Motor neuron (in vitro differentiated cells): ENCODE measurements at places on chromosomes 2 and 18. TPM values are rescaled to one million over a fixed set of nuclear protein-coding genes. Genes with fewer than 3 reads are reported as not detected.
A peak's percentile ranks its signal among the peaks of the same experiment; 100 is the strongest.

GRCh38 chr2:78145997-78146722 is 624.0 kb upstream of the LRRTM4 start:
- ATAC-seq, result no peak

- no peak for ATAC-seq
These were observed 128.2 kb downstream of the AKAIN1 start for GRCh38 chr18:5068851-5069250.

GRCh38 chr18:41072946-41073345 is 882.1 kb upstream of the PIK3C3 start:
- no peak for ATAC-seq

LCT gene
- total RNA-seq, result 0.31 and 0.42 TPM in 2 replicates

- peak; percentile 37 for ATAC-seq
These were observed 47.6 kb upstream of the STON1 start for GRCh38 chr2:48482313-48482712.

MATN3 gene
- total RNA-seq, result 0.14 TPM in 1 of 2 replicates, not detected in the other

KCNS3 gene
- not detected in 2 replicates for total RNA-seq

ASB18 gene
- 0.47 and 1.1 TPM in 2 replicates for total RNA-seq

- ATAC-seq, result no peak
These were observed 1.8 kb downstream of the ABCB11 start for GRCh38 chr2:169029341-169029740.

GRCh38 chr2:119531292-119531691 is 7.0 kb upstream of the SCTR start:
- ATAC-seq, result no peak

IL36A gene
- not detected in 2 replicates for total RNA-seq

WDPCP gene
- total RNA-seq, result 11.9 and 14.1 TPM in 2 replicates

SLC14A1 gene
- 0.71 TPM in 1 of 2 replicates, not detected in the other for total RNA-seq

THSD7B gene
- total RNA-seq, result 0.36 and 0.73 TPM in 2 replicates

TANC1 gene
- 3.6 and 3.8 TPM in 2 replicates for total RNA-seq

- no peak for ATAC-seq
These were observed 158.8 kb upstream of the TTC39C start for GRCh38 chr18:23855721-23856120.

GRCh38 chr2:190533968-190534309 is 583 bp downstream of the NEMP2 start:
- ATAC-seq, result no peak

DNA sequence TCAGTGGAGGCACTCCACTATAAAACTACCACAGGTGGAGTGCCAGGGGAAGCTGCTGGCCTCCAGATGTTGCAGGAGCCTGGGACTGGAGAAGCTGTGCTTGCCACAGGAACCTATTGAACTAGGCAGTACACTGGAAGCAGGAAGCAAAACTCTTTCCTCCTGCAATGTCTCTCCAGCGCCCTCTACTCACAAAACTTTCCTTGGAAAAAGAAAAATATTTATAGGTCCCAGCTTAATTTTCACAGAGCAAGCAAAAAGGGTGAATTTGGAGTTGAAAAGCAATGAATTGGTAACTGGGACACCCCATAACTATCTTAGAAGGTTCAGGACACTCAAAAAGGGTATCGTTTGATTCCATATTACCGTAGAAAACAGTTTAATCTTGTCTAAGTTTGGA is 33.2 kb upstream of the REEP1 start:
- ATAC-seq, result no peak

PIEZO2 gene
- total RNA-seq, result 2.4 and 2.5 TPM in 2 replicates

GRCh38 chr2:229081411-229081810 is 189.7 kb downstream of the PID1 start:
- ATAC-seq, result no peak

DNA sequence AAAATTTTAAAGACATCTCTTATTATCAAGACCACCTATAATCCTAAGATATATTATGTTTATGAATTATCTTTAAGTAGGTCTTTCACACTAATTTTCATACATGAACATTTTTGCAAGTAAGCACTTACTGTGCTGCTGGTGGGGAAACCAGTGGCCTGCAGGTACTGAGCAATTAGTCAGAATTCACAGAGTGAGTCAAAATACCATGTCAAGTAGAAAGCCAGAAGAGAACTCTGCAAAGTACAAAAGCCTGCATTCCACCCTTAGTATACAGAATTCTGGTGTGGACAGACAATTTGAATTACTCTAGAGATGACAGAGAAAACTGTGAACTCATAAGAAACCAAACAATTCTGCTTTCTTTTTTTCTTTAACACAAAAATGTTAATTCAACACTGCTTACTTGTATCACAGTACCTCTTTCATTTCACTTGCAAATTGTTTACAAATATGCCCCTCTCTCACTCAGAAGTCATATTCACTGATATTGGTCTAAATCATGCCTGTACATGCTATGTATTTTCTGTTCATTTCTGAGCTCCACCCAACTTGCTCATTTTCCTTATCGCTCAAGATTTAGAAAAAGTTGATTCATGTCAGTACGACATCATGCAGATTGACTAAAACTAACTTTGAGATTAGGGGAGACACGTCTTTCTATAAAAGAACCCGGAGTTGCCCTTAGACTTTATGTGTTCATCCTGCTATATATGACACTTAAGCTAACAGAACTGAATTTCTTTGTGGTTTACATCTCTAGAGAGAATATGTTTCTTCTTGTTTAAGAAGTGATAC is 182.9 kb downstream of the IKZF2 start:
- no peak for ATAC-seq

DNA sequence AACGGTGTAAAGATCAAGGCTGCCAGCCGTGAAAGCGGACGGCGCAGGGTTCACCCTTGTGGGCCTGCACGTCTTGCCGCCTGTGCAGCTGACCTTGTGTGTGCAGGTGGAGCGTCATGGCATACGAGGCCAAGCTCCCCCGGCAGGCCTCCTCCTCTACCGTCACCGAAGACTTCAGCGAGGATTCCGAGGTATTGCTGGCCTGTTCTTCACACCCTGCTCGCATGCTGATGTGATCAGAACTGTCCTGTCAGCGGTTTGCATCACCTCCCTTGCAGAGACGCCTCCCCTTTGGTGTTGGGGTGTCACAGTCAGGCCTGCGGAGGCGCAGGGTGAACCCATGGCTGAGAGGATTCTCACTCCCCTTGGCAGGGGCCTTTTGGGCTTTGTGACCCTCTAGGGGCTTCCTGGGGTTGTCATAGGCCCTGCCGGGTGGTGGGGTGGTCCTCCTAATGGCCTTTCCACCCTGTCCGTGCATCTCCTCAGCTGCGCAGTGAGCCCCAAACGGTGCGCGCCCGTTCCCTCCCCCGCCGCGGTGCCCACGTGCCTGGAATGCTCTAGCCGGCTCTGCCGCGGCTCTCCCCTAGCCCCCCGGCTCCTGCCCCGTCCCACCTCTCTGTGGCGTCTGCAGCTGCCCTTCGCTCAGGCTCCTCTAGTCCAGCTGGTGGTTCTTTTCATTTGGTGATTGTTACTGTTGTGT is 92.5 kb downstream of the DGKD start:
- no peak for ATAC-seq

DNA sequence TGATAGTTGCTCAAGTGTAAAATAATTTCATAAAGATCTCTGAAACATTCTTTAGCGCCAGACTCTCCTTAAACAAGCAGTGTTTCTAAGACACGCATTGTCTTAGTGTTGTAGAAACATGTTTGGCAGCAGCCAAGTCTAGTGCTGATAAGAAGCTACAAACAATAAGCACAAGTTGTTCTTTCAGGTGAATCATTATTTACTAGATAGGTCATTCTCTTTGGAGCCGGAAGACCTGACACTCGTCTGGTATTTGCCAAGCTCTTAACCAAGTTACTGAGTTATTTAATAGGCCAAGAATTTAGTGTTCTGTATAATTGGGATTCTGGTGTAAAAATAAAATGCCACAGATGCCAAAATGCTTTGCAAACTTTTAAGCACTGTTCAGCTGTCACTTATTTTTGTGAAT is 852.1 kb downstream of the CPS1 start:
- ATAC-seq, result peak; percentile 51

FAM161A gene
- 32.3 and 35.7 TPM in 2 replicates for total RNA-seq

DNA sequence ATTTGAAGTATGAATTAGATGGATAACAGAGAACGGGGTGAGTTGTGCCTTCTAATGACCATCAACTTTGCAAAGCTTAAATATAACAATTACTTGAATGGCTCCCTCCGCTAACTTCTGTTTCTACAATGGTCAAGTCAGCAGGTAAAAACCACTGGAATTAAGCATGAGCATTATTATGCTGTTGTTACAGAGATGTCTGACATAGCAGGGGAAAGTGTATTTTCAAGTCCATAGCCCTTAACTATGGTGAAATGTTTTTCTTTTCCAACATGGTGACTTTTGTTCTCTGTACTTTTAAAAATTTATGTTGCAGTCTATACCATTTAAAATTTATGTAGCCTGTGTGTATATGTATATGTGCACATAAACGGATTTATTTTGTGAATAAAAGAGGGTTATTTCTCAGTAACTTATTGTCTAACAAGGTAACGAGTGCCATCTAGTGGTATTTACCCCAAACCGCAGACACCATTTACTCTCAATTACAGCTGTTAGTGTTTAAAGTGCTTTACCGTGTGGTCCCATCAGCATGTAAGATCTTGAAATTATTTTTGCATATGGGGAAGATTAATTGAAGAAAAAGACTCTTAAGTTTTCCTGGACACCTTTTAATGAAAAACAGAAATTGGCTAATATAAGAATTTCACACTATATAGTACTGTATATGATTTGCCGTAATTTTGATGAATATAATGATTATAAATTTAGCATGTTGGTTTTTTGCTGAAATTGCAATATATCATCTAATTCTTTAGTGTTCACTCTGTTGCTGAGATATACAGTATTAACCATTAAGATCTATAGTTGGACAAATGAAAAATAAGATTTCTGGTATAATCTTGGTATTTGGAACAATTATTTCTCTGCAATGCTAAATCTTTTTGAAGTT is 78.2 kb downstream of the UBE2E3 start:
- ATAC-seq, result no peak

DNA sequence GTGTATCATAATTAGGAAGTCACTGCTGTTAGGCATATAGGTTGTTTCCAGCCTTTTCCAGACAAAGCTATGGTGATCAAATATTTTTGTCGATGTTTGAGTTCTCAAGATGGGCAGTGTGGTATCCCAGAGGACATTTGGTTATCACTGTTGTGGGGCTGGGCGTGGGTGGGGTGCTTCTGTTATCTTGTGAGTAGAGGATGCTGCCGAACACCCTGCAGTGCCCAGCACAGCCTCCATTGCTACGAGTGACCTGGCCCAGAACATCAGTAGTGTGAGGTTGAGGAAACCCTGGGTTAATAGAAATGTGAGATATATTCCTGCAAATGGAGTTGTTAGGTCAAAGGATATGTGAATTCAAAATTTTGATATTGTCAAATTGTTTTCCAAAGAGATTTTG is 33.2 kb downstream of the ZNF236 start:
- ATAC-seq, result no peak

DNA sequence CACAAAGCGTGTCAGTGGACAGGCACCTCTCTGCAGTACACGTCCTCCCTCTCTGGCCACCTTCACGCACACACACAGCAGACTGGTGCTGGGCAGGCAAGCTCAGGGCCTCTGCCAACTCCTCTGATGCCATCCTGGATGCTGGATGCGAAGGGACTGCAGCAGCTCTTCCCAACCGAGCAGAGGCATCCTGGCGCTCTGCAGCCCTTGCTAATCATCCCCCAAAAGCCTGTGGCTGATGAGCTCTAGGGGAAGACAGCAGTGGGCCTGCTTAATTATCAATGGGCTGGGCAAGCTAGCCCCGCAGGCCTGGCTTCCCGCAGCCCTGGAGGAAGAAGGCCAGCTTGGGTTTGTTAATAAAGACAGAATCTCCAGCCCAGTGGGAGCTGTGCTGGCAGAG is 71.3 kb upstream of the TEX51 start:
- no peak for ATAC-seq

GRCh38 chr2:172819943-172820342 is 84.3 kb downstream of the RAPGEF4 start:
- ATAC-seq, result no peak

CLEC4F gene
- total RNA-seq, result 0.46 TPM in 1 of 2 replicates, not detected in the other

FECH gene
- total RNA-seq, result 8.1 and 10.0 TPM in 2 replicates
